ENCODE measurements at places on chromosomes 11 and 22.

- peak; percentile 75 for DNase-seq
Observed at GRCh38 chr11:130580372-130580771, 131.9 kb downstream of the ADAMTS15 start.

GRCh38 chr11:129951201-129951865, 51.3 kb downstream of the PRDM10 start:
- DNase-seq: no peak

DNA sequence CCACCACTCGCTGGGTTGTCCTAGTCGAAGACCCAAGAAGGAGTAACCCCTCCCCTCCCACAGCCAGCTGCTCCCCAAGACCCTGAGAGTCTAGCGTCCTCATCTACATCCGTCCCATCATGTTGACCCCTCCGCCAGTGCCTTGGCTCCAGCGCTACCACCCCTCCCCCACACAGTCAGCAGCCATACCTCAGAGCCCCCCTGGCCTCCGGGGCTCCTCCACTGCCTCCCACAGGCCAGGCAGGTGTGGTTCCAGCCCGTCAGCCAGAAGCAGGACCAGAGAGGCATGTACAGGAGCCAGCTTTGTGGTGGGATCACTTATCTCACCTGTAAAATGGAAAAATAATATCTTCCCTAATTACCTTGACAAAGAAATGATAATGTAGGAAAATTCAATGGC, 51.5 kb upstream of the PHF21B start:
- DNase-seq: no peak

- peak; percentile 95 for DNase-seq
Observed at GRCh38 chr11:106281455-106282173, 204.2 kb downstream of the AASDHPPT start.

DNA sequence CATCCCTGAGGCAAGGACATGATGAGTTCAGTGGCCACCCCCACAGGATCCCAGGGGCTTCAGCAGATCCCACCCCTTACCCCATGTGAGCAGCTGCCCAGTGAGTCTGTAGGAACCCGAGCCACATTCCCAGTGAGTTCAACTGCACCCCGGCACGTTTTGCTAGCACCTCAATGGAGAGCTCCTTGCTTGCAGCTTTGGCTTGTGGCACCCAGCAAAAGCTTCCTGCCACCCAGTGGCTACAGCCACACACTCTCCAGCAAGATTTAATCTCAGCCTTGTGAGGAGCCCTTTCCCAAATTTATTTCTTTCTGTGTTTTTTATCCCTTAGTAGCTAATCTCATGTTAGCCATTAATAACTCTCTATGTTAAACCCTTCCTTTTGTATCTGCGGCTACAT, 4.0 kb downstream of the SAA1 start:
- no peak for DNase-seq

DNA sequence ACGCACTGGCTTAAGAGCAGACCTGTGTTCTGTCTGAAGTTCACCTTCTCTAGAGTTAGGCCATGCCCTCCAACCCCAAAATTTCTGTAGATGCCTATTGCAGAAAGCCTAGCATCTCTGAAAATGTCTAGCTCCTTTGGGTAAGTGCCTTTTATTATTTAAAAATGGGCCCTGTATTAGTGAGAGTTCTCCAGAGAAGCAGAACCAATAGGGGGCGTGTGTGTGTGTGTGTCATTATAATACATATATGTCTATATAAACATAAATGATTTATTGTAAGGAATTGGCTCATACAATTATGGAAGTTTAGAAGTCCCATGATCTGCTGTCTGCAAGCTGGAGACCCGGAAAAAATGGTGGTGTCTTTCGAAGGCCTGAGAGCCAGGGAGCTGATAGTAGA, 144.7 kb downstream of the TTC17 start:
- peak; percentile 22 for DNase-seq

GRCh38 chr11:1222491-1223345, at the start of gene MUC5B:
Gene MUC5B (plus strand): TSS chr11:1223066. CDS start chr11:1223124, 58 bp downstream.
- DNase-seq: no peak

DNA sequence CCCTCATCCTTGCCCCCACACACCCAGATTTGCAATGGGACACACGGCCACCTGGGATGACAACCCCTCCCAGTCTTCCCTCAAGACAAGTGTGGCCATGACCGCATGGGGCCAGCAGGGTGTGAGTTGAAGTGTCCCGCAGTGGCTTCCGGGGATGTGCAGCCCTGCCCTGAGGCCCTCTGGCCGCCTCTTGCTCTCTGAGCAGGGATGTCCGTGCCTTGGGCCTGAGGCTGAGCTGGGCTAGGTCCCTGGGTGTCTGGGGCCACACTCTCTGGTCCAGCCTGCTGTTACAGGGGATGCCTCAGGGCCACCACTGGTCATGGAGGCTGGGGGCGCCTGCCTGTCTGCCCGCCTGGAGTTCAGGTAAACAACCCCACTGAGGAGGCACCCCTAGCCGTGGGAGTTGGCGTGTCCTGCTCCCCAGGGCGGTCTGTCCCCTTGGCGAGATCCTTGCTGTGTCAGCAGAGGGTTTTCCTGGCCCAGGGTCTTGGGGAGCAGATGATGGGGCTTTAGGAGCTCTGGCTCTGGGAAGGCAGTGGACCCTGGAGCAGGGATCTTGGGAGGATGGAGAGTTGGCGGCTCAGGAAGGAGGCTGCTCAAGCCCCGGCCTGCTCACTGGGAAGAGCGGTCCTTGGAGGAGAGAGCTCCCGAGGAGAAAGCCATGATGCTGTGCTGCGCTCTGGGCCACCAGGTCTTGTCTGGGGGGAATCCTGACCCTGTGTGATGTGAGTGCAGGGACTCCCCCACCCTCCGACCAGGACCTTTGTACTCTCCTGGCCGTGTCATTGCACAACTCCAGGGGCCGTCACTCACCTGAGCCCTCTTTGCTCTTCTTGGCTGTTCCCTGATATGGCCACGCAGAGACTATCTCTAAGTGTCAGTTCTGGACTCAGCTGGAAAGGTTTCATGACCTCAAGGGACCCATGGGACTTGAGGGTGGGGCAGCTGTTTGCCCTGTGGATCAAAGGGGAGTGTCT, 67.9 kb downstream of the KCNQ1 start:
- DNase-seq: no peak

DNA sequence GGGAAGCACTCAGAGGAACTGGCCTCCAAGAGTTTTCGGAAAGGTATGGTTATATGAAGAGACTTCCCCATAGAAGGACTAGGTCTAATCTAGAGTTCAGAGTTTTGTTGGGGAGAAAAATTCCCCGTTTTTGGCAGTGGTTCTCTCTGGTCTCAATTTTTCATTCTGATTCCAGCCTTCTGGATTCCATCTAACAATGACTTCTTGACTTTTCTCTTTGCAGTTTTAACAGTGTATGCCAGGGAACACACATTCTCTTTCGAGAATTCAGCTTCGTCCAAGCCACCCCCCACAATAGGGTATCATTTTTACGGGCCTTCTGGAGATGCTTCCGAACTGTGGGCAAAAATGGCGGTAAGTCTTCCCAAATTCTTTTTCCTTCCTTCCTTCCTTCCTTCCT, 115.6 kb downstream of the CSTPP1 start:
- DNase-seq: no peak

DNA sequence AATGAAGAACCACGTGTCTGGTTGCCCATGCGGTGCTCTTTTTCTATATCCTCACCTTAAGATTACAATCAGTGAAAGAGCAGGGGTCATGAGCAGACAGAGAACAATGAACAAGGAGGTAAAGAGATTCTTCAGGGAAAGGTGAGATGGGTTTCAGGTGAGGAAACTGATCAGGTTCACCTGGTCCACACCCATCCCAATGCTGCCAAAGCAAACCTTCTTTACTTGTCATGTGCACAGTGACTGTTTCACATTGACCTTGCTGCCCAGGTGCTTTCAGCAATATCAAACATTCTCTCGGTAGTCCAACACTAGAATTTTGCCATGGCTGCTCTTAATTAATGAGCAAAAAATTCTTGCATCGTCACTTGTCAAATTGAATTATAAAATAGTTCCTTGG, 24.5 kb upstream of the OR9Q2 start:
- DNase-seq: no peak

- no peak for DNase-seq
Observed at GRCh38 chr11:31783252-31783651, 27.9 kb downstream of the PAX6 start.

GRCh38 chr22:40367342-40367741, 3.1 kb upstream of the SGSM3 start:
- DNase-seq: no peak

- DNase-seq: no peak
Observed at GRCh38 chr11:35864131-35864530, 79.7 kb upstream of the LDLRAD3 start.

GRCh38 chr22:36860821-36861659, at the start of gene NCF4:
Gene NCF4 (plus strand): TSS chr22:36861006. CDS start chr22:36861172, 166 bp downstream.
- no peak for DNase-seq

- DNase-seq: no peak
Observed at GRCh38 chr11:95378789-95379188, 147.8 kb upstream of the SESN3 start.

- DNase-seq: no peak
Observed at GRCh38 chr11:75028321-75028720, 39.6 kb downstream of the NEU3 start.

DNA sequence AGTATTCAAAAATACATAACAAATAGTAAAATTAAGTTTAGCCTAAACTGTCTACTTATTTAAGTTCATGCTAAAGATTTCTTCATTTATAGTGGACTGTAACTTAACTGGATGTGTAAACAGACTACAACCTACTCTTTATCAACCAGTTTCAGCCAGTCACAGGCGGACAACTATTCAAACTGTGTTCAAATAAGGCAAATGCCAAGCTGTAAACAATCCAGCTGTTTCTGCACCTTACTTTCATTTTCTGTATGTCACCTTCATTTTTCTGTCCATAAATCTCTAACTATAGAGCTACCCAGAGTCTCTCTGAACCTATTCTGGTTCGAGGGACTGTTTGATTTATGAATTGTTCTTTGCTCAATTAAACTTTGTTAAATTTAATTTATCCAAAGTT, 992.8 kb downstream of the DLG2 start:
- DNase-seq: no peak
